Stimulated activated CD8-positive, alpha-beta memory T cell treated with anti-CD3 and anti-CD28 coated beads, Interleukin-15, amount 100 ng/mL, for 1 hour (primary cell): ENCODE measurements at places on chromosomes 2 and 18.

- DNase-seq, result no peak
These were observed 29.2 kb downstream of the MROH2A start for GRCh38 chr2:233807215-233807865.

DNA sequence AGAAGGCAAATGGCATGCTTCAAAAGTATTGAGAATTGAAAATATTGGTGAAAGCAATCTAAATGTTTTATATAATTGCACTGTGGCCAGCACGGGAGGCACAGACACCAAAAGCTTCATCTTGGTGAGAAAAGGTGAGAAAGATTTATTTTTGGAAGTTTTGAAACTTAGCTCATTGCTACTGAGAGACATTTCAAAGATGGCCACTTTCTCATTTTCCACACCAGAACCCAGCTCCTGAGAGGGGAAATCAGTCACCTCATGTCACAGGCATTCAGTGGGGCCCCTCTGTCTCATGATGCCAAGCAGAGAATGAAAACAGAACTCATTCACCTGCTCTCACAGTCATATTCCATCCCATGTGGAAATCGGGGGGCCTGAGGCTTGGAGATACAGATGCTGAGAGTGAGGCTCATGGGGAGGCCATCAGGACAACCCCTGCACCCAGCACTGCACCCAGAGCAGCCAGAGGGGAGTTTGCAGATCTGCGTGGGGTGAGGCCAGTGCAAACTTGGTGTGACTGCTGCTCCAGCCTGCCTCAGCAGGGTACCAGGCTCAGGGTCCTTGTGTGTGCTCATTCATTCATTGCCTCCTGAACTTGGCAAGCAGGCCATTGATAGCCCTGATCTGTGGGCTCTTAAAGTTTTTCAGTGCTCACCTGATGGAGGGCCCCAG, 31.4 kb downstream of the IL18R1 start:
- DNase-seq, result no peak

DNA sequence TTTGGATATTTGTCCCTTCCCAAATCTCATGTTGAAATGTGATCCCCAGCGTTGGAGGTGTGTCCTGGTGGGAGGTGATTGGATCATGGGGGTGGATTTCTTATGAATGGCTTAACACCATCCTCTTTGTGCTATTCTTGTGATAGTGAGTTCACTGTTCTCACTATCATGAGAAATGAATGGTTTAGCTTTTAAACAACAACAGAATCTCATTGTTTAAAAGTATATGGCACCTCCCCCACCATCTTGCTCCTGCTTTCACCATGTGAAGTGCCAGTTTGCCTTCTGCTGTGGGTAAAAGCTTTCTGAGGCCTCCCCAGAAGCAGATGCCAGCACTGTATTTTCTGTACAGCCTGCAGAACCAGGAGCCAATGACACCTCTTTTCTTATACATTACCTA, 38.1 kb downstream of the KIAA1328 start:
- DNase-seq, result no peak

DNA sequence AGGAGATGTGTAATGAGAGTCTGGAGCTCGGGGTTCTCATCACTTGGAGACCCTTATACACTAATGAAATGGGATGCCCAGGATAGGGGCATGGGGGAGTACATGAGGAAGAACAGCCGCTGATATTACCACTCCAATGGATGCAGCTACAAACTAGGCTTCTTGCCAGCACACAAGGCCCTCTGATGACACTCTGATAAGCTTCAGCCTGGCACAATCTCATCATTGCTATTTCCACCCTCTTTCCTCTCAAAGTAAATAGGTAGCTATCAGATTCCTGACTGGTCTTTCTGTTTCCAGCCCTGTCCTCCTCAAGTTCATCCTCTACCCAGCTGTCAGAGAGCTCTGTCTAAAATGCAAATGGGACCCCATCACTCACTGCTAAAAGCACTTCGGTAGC, 103.0 kb downstream of the GPR39 start:
- no peak for DNase-seq
